ENCODE measurements at places on chromosomes 5 and 9.

- DNase-seq = peak; percentile 39
These were observed 427 bp downstream of the SERINC5 start for GRCh38 chr5:80255431-80255810.

DNA sequence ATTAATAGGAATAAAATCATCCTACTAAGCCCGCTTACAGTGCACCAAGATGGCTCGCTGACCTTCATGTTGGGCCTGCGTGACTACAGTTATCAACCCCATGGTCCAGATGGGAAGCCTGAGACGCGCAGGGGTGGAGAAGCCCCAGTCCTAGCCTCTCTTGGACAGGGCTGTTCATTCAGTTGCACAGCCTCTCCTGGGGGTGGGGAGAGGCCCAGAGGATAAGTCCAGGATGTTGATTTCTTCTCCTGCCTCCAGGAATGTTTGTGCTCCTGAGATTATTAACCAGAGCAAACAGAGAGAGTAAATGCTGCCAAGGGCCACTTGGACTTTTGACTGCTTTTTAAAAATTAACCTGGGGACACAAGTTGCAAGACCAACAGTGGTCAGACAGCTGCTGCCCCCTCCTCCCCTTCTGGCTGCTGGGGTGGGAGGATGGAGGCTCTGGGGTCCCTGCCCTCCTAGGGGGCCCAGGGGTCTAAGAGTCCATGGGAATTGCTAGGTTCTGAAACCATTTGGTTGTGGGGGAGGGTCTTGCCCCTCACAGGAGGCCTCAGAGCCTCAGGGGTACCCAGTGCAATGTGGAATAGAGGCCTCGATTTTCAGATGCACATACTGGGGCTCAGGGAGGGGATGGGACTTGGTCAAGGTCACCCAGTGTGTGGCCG, 2.8 kb upstream of the AMBP start:
- DNase-seq = no peak

GRCh38 chr5:125277494-125278154, 531.2 kb upstream of the ZNF608 start:
- DNase-seq = no peak

GRCh38 chr9:101121836-101122399, 93.4 kb downstream of the PLPPR1 start:
- DNase-seq = no peak

DNA sequence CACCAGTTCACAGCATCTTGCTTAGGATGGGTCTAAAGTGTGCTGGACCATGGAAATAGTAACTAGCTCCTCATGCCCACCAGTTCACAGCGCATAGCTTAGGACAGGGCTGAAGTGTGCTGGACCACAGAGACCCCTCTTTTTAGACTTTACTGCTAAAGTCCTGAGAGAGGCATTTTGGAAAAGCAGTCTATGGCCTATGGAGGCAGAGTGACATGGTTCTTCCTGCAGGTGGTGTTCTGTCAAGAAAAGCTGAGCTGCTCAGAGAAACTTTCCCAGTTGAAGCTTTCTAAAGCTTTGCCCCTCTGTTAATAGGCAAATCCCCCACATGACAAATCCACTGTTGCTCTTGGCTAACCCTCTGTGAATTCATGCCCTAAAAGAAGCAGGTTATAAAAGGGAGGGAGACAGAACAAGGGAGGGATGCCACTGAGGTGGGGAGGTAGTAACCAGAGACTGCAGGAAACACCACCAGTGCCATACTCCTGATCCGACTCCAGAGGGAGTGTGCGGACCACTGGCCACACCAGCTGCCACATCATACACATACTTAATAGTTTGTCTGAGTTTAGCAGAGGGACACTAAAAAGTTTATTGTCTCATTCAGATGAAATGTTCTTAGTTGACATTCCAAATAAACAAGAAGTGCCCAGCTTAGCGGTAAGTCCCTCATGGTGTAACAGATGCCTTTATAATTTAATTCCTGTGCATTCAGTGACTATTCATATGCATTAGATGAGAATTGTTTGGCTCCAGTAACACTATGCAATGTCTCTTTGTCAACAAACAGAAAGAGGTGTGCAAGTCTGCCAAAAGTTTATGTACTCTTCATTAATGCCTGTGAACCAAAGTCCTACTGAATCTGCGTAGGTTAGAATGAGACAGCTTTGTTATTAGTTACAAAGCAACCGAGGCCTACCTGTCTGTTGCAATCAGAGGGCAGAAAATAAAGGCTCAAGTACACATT, 236.2 kb upstream of the NFIL3 start:
- DNase-seq = no peak

- DNase-seq = no peak
These were observed 2.8 kb downstream of the HNRNPK start for GRCh38 chr9:83977196-83977595.

GRCh38 chr9:91814201-91814600, 135.8 kb downstream of the ROR2 start:
- no peak for DNase-seq

DNA sequence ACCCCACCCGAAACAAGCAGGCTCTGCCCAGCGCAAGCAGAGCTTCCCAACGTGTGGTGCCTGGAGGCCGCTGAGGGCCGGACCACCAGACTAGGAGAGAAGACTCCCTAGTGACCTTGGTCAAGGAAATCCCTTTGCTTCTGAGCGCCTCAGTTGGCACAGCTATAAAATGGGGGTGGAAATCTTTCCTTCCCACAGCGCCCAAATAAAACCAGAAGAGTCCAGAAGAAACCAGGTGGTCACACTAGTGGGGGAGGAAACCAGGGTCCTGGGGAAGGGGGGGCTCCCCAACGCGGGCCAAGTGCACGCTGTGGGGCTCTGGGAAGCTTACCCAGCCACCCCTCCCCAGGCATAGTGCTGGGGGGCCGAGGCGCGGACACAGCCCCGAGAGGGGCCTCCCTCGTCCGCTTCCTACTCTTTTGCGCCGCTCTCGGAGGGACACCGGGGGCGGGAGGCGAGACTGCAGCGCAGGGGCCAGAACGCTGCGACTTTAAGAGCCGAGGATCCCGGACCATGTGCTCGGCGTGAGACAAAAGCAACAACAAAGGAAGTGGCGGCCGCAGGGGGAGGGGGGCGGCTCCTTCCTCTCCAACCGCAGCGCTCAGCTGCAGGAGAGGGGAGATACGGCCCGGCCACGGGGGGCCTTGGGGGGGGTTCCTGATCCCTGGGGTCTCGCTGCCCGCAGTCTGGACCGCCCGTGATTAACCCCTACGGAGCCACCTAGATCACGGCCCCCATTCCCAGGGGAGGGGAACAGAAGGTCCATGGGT, 885 bp downstream of the RNF44 start:
- peak; percentile 67 for DNase-seq

DNA sequence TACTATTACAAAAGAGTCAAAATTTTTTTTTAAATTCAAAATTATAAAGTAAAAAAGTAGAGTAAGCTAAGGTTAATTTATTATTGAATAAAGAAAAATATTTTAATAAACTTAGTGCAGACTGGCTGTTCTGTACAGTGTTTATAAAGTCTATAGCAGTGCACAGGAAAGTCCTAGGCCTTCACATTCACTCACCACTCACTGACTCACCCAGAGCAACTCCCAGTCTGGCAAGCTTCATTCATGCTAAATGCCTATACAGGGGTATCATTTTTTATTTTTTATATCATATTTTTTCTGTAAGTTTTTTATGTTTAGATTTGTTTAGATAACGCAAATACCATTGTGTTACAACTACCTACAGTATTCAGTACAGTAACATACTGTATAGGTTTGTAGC, 700.7 kb upstream of the GRAMD2B start:
- no peak for DNase-seq

- no peak for DNase-seq
These were observed 1.5 kb downstream of the CLTA start for GRCh38 chr9:36192196-36192595.

DNA sequence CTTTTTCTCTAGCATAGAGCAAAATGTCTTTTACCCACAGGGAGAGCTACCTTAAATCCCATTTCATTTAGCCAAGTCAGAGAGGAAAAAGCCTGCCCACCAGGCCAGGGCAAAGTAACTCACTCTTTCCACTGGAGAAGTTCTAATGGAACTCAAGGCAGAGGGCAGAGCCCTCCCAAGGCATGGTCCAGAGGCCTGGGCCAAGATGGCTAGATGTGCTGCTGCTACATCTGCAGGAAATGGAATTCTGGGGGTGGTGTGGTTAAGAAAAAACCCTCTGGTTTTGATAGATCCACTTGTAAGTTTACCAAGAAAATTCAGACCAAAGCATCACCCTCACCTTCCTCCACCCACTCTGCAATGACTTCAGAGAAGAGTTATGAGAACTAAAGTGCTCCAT, 37.3 kb downstream of the CSF2 start:
- no peak for DNase-seq

DNA sequence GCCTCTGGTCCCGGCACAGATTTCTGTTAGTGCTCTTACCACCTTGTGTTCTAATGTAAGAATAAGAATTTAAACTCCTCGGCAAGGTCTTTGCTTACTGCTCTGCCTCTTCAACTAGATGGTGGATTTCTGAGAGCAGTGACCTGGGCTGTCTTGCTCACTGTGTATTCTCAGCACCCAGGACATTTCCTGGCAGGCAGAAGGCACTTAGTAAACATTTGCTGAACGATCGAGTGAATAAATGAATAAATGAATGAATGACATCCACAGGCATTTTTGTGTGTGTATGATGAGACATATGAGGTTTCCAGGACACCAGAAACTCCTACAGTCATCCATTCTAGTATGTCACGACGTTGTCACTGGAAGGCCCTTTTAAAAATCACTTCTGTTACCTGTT, 143.2 kb downstream of the BOD1 start:
- no peak for DNase-seq

DNA sequence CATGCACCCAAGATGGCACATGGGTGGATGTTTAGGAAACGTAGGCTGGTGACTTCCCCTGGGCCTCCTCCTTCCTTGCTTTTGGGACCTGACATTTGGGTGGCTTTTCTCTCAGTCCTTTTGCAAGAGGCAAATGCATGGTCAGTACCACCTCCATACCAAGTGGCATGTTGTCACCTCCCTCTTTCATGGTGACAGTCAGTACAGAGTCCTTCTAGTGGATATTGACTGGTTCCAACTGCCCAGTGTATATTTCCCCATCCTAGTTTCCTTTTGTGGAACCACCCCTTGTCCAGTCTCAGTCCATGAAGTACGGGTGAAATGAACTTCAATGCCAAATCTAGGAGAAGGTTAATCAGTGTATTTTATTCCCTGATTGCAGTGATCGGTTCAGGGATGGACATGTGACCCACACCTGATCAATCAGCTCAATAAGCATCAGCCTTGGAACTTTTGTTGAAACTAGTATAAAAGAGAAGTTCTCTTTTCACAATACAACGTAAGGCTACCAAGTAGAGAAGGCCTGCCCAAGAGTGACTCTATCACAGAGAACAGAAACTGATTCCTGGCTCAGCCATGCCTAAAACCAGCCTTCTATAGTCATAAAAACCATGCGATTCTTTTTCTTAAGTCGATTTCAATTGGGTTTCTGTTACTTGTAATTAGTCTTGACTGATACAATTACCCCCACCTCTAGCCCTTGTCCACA, 143.4 kb upstream of the KLF9 start:
- DNase-seq = no peak

GRCh38 chr5:17966640-17967402, 332.6 kb downstream of the TAF11L14 start:
- no peak for DNase-seq

DNA sequence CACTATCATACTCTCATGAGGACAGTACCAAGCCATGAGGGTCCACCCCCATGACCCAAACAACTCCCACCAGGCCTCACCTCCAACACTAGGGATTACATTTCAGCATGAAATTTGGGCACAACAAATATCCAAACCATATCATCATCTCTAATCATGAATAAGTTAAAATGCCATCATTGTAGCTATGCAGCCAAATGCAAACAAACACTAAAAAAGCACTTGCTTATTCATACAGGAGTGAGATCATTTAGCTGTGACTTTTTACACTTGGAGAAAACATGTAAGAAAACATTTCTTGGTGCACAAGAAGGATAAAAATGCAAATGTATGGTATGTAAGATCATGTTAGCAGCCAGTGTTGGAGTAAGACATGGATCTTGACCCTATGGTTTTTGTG, 24.2 kb downstream of the BAAT start:
- no peak for DNase-seq

DNA sequence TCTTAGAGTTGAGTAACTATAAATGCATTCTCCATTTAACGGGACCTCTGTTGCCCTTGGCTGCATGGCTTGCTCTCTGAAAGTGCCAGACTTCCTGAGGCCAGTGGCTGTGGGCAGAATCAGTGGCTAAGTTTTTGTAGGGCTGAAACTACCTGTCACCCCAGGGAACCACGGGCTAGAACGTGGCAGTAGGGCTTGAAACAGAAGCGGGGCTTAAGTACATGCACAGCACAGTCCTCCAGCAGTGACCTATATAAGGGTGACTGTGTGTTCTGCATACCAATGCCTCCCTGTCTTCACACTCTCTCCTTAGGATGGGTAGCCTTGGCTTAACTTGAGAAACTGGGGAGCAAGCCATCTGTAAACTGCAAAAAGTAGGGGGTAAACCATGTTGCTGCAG, 43.6 kb upstream of the LRRTM2 start:
- DNase-seq = no peak

DNA sequence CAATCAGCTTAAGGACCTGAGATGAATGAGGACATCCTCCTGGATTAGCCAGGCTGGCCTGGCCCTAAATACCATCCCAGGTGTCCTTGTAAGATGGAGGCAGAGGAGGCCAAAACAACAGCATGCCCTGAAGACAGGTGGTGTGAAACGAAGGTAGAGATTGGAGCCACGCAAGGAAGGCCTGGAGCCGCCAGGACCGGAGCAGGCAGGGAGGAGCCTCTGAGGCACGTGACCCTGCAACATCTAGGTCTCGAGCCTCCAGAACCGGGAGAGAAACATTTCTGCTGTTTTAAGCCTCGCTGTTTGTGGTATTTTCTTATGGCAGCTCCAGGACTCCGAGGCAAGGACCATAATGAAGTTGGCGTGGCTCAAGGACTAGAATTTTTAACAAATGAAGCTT, 9.7 kb upstream of the COL5A1 start:
- DNase-seq = no peak

DNA sequence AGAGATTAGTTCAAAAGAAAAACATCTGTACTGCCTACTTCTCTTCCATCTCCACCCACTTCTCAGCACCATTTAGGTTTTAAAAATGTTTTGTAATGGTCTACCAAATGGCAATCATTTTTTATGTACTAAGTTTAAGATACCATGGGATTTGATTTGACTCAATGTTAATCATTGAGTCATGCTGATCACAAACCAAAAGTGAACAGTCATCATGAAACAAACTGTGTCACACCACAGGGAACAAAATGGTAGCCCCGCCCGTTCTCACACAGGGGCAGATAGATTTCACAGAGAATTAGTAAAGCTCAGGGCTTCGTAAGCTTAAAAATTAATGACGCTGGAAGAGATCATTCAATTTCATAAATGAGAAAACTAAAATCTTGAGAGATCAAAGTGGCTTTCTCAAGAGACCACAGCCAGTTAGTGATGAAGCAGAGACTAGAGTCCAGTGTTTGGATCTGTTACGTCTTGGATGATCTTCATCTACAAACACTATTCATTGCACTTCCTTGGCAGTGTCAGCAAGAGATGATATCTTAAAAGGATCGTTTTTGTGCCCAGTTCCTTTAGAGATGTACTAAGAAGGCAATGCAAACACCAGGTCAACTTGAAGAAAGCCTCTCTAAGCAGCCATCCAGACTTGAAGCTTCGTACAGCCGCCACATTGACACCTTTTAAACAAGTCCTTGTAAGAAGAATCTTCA, 33.9 kb upstream of the TRIO start:
- DNase-seq = peak; percentile 7

Data from stimulated activated CD8-positive, alpha-beta memory T cell treated with anti-CD3 and anti-CD28 coated beads, Interleukin-15, amount 100 ng/mL, for 48 hours (primary cell).